ENCODE measurements at places on chromosomes 2 and 18. TPM values are rescaled to one million over a fixed set of nuclear protein-coding genes. Genes with fewer than 3 reads are reported as not detected.

GRCh38 chr2:217993138-217993537, 9.7 kb downstream of the TNS1 start:
- DNase-seq, result no peak

DNA sequence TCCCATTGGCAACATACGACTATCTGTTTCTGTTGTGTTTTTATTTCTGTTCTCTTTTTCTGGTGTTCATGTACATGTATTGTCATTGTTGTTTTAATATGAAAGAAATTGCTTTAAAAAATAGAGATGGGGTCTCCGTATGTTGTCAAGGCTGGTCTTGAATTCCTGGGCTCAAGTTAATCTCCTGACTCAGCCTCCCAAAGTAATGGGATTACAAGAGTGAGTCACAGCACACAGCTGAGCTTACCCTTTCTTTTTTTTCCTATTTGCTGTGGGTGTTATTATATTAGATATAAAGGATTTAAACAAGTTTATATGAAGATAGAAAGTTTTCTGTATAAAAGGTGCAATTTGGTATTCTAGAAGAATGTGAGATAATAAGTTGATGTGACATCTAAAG, 554.6 kb downstream of the DSC3 start:
- no peak for DNase-seq

GRCh38 chr2:64526034-64526433, 1.9 kb downstream of the AFTPH start:
- no peak for DNase-seq

KIF5C gene
- polyA plus RNA-seq, result 1.0 TPM

GRCh38 chr2:20371323-20372025, 20.8 kb upstream of the PUM2 start:
- no peak for DNase-seq

WNT10A gene
- polyA plus RNA-seq, result 1.1 TPM

DNA sequence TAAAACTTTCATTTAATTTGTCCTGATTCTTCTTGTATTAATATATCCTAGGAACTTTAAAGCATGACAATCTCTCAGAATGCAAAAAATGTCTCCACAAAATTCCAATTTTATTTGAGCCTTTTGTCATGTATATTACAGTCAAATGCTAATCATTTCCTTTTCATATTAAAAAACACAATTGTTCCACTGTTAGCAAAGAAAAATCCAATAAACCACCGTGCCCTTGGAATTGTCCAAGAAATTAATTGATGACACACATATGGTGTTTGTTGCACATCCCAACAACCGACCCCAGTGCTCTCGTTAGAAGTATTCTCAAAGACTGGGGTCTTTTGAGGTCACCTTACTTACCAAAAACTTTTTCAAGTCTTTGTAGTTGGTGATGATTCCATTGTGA, 28.1 kb downstream of the GFPT1 start:
- no peak for DNase-seq

DGUOK gene
- 86.2 TPM for polyA plus RNA-seq

- DNase-seq, result peak; percentile 10
These were observed 215.3 kb upstream of the COPS8 start for GRCh38 chr2:236870370-236870769.

- no peak for DNase-seq
These were observed 22.3 kb downstream of the COL4A3 start for GRCh38 chr2:227186751-227187150.

All from kidney (tissue), 22 donors.